Hematopoietic multipotent progenitor cell treated with erythropoietin and hydrocortisone succinate and interleukin-3 and kit ligand, for 8 days (in vitro differentiated cells): ENCODE measurements at places on chromosomes 12 and 14.

GRCh38 chr14:26896447-26896846 is 298.6 kb upstream of the NOVA1 start:
- DNase-seq: no peak

DNA sequence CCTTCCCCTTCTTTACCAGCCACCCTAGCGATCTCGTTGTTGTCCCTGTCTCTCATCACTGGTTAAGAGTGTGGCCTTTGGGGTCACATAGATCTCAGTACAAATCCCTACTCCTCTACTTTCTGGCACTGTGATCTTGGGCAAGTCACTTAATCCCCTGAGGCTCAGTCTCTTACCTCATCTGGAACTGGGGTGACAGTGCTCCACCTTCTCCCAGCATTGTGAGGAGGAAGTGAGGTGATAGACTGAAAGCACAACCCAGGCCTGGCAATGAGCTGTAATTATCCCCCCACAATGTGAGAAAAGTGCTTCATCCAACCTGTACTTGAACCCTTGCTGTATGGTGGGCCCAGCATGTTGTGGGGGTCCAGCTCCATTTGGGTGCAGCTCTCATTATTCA is 48.0 kb downstream of the IRAK3 start:
- no peak for DNase-seq

DNA sequence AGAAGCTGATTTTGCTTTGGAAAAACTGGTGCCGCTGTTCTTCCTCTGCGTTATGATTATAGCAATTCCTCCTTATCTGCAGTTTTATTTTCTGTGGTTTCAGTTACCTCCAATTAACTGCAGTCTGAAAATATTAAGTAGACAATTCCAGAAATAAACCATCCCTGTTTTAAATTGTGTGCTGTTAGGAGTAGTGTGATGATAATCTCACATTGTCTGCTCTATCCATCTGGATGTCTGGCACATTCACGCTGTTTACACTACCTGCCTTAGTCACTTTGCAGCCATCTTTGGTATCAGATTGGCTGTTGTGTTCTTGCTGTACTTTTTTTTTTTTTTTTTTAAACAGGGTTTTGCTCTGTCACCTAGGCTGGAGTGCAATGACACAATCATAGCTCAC is 141.0 kb downstream of the GRIP1 start:
- DNase-seq: no peak

- no peak for DNase-seq
Measured at GRCh38 chr12:46590991-46591703, 218.6 kb upstream of the SLC38A2 start.

DNA sequence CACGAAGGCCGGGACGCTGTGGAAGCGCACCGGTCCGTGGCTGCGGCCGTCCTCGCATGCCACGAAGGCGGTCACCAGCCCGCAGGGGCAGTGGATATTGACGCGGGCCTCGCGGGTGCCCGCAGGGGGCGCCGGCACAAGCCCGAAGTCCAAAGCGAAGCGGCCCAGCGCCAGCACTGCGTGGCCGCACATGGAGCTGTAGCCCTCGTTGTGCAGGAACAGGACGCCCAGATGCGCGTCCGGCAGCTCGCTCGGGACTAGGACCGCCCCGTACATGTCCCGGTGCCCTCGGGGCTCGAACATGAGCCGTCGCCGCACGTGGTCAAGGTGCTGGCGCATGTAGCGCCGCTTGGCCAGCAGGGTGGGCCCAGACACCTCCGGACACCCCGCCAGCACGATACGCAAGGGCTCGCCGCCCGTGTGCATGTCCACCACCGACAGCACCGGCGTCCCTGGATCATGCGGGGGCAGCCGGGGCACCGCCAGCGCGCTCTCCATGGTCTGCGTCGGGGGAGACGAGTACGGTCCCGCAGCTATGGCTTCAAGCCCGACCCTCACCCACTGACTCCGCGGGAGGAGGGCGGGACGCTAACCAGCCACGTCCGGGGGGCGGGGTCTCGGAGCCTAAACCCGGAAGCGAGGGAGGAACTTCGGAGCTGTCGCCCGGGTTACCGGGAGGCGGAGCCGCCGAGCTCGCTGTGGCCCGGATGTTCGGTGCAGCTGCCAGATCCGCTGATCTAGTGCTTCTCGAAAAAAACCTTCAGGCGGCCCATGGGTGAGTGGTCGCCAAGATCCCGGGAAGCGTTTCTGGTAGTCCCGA is at the start of the genes JKAMP and L3HYPDH:
JKAMP (plus strand) TSS at position 699 of the 820 bp plus-strand sequence; CDS start at position 772, 73 bp downstream.
L3HYPDH (minus strand) TSS at position 590 of the 820 bp plus-strand sequence; CDS start at position 498, 92 bp downstream.
- peak; percentile 96 for DNase-seq

DNA sequence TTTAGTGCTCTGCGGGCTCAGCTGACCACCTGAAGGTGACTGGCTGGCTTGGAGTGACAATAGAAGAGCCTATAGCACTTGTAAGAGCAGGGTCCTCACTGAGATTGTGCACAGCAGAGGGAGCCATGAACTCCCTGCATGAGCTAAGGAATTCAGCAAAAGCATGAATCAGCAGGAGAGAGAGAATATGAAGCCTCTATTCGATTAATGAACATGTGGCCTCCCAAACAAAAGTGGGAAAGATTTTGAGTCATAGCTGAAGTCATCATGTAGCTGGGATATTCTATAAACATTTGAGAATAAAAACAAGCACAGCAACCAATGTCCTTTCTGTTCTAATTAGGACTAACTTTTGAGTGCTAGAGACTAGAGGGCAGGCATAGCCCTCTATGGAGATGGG is 626.6 kb downstream of the DIO2 start:
- DNase-seq: no peak

GRCh38 chr14:75495882-75496281 is 26.4 kb upstream of the BATF start:
- no peak for DNase-seq

- DNase-seq: no peak
Measured at GRCh38 chr14:59107819-59108218, 80.6 kb upstream of the DAAM1 start.

DNA sequence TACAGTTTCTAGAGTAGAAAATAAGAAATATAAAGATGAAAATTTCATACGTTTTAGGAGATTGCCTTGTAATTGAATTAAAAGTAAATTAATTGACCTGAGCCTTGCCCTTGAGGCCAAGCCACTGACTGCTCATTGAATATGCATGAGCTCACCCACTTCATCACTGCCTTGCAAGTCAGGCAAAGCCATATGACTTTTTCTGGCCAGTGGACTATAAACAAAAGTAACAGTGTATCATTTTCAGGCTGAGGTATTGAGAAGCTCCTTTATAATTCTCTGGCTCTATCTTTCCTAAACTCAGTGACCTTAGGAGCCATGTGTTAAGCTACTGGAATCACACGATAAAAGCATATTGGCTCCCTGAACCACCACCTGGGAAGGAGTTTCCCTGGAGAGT is 369.3 kb downstream of the NUAK1 start:
- no peak for DNase-seq

- DNase-seq: no peak
Measured at GRCh38 chr12:13128291-13128965, 25.0 kb upstream of the GSG1 start.

- no peak for DNase-seq
Measured at GRCh38 chr12:120121766-120122293, 5.3 kb upstream of the RAB35 start.

DNA sequence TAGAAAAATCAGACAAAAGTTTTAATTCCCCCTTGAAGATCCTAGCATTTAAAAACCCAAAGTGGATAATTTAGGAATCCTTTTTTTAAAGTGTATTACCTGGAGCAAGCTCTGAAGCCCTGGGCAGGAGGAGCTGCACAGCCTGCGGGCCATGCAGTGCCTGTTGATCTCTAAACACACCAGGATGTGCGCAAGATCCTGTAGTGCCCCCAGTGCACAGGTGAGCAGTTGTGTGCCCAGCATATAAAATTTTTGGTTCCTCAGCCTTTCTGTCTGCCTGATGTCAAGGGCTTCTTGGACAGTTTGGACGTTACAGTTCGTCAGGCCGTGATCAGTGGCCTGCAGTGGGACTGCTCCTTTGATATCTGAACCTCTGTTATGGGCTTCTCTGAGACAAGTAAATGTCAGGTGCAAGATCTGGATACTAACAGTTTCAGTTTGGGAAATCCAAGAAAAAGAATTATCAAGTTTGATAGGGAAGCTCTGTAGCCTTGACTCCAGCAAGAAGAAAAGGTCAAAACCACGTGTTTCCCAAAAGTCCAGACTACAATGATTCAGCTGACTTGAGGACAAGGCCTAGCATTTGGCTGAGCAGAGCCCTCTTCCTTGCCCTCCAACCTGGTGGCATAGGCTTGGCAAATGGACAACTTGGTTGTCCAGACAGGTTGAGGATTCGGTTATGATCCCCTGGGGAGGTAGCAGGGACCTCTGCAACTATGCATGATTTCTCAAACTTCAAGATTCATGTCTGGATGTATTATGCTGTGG is 1.0 kb downstream of the ATXN7L3B start:
- DNase-seq: peak; percentile 44

GRCh38 chr12:991350-992333 is 619 bp downstream of the ERC1 start:
- peak; percentile 13 for DNase-seq

GRCh38 chr12:104334581-104334980 is 31.0 kb downstream of the EID3 start:
- DNase-seq: no peak

DNA sequence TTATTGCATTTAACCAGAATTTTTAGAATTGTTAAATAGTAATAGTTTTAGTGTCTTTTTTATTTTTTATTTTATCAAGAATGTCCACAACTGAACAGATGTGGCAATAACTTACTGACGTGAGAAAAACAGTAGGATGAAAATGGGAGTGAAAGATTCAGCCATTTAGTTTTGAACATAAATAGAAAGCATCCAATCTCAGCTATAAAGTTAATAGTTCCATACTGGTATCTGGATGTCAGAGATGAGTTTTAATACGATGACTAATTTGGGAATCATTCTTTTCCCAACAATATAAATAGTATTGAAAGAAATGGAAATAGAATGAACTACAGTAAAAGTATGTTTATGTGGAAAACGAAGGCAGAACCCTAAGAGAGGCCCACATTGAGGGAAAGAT is 159.4 kb downstream of the EPS8 start:
- no peak for DNase-seq
